ENCODE measurements at places on chromosomes 4 and X. TPM values are rescaled to one million over a fixed set of nuclear protein-coding genes. Genes with fewer than 3 reads are reported as not detected.

The ZCCHC12 gene
- not detected for total RNA-seq

The C4orf50 gene
- total RNA-seq, result not detected

The GUCY1B1 gene
- 4.9 TPM for total RNA-seq

The ZCCHC18 gene
- 0.30 TPM for total RNA-seq

The ALAS2 gene
- total RNA-seq, result not detected

The NHSL2 gene
- total RNA-seq, result 1.5 TPM

The GLRB gene
- 15.0 TPM for total RNA-seq

The GATA1 gene
- total RNA-seq, result not detected

The FRMPD3 gene
- total RNA-seq, result not detected

The ATP1B4 gene
- total RNA-seq, result not detected

The KCND1 gene
- total RNA-seq, result 0.89 TPM

The MAD2L1 gene
- 2.4 TPM for total RNA-seq

All from smooth muscle cell of the umbilical artery (primary cell).